ENCODE measurements at places on chromosomes 1 and 21.

DNA sequence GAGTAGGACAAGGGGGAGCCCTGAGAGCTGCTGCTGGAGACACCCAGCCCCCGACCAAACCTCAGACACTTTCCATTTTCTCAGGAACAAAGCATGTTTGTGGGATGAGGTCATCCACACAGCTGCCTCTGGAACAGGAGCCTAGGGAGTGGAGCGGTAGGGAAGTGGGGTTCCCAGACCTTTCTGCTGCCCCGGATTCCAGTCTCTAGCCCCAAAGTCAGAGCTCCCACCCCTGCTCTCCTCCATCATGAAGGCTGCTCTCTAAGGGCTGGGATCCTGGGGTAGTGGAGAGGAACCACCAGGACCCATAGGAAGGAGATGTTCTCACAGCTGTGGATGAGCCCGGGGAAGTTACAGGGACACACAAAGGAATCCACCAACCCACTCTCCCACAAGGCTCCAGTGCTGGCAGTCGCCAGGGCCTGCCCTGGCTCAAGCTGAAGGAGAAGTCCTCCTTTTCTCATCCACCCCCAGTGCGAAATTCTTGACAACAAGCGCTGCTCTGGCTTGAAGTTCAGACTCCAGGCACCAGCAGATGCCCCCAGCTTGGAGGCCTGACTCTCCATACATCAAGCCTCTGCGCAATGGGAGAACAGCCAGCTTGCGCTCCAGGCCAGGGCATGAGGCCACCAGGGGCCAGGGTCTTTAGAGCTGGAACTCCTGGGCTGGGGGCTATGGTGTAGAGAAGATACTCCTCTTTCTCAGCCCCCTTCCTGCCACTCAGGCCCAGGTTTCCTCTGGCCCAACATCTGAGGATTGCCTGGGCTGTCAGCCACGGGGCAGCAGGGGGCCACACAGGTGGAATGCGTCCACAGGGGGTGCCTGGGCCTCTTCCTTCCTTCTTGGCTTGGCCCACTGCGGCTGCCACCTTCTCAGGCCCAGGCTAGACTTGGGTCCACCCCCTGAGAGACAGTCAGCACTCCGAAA is 4.5 kb downstream of the FHL3 start:
- no peak for DNase-seq

GRCh38 chr1:174007851-174008250 is 14.3 kb downstream of the RC3H1 start:
- DNase-seq = no peak

DNA sequence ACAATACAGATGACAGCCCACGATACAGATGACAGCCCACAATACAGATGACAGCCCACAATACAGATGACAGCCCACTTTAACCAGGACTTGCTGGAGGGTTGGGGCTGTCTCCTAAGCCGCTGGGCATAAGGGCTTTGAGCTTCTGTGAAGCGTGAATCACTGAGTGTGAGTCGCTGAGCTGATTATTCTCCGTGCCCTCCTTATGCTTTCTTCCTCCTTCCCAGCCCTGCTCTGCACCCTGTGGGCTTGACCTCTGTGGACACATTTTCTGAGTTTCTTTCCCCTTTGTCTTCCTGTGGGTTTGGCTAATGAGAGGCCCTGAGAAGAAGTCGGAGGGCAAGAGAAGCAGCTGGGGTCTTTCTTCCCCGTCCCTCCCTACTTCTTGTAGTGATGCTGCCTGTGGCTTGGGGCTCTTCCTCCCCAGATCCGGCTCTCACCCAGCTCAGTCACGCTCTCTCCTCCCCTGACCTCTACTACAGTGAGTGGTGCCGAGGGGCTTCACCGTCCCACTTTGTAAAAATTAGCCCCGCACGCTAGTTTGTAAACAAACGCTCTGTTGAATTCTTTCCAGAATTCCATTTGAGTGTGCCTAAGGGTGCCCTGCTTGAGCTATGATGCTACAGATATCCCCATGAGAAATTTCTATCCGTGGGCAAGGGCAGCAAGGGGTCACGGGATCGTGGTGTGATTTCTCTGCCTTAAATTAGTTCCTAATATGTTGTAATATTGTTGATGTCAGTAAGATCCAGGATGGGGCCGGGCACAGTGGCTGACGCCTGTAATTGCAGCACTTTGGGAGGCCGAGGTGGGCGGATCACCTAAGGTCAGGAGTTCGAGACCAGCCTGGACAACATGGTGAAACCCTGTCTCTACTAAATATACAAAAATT is 46.4 kb upstream of the SOD1 start:
- no peak for DNase-seq

DNA sequence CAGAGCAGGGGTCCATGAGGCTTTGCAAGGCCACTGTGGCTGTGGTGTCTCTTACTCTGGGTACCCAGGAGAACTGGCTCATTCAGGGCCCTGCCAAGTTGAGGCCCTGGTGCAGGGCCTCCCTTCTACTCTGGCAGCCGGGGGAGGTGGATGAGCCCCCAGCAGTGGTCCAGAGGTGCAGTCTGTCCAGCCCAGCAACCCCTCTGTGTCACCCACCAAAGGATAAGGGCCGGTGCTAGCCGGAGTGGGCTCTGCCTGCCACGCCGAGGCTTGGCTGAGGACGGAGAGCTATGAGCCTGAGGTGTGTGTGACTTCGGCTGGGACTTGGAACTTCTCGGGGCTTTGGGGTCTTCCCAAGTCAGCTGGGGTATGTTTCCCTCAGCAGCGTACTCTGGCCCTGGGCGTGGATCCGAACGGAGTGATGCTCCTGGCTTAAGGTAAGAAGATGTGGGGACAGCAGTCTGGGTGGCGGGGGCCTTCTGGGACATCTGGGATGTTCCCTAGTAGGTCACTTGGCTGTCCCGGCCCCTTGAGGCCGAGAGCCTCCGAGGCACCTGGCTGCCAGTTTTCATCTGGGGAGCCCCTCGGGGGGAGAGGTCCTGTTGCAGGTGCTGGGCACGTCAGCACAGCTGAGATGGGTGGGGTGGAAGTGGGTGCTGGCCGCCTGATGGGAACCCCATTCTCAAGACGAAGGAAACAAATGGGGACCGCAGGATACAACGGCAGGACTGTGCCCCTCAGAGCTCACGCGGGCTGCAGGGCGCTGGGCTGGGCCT is 25.9 kb downstream of the RUNX3 start:
- DNase-seq = no peak

GRCh38 chr1:247833601-247834000 is 8.1 kb downstream of the OR11L1 start:
- no peak for DNase-seq

GRCh38 chr1:12616709-12617373 is 1.2 kb downstream of the DHRS3 start:
- DNase-seq = no peak

GRCh38 chr1:209862391-209863356 is 34.9 kb downstream of the UTP25 start:
- no peak for DNase-seq

DNA sequence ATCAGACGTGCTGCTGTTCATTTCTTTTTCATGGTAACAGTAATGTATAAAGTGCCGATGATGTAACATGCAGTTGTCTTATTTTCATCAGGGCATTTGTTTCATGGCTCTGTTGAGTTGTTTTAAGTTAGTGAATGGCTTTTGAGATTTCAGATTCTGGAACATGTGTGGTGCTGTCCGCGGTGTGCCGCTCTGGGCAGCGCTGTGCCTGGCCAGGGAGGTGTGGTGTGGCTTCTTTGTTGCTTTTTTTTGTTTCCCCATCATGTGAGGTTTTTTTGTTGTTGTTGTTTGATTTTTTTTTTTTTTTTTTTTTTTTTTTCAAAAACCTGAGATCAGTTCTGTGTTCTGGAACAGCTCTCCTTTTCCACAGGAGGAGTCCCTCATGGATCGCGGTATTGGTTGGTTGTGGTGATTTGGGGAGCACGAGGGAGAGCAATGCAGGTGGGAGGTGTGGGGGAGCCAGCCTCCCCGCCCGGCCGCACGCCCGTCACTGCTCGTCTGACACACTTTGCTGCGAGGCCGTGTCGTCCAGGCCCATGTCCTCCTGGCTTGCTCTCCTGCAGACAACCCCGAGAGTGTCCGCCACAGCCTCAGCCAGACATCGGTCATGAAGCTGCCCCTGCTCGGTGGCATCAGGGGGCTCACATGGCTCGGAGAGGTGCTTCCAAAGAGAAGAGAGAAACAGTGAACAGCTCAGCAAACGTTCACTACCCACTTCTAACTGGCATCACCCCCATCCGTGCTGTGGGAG is 33.6 kb downstream of the NTPCR start:
- no peak for DNase-seq

DNA sequence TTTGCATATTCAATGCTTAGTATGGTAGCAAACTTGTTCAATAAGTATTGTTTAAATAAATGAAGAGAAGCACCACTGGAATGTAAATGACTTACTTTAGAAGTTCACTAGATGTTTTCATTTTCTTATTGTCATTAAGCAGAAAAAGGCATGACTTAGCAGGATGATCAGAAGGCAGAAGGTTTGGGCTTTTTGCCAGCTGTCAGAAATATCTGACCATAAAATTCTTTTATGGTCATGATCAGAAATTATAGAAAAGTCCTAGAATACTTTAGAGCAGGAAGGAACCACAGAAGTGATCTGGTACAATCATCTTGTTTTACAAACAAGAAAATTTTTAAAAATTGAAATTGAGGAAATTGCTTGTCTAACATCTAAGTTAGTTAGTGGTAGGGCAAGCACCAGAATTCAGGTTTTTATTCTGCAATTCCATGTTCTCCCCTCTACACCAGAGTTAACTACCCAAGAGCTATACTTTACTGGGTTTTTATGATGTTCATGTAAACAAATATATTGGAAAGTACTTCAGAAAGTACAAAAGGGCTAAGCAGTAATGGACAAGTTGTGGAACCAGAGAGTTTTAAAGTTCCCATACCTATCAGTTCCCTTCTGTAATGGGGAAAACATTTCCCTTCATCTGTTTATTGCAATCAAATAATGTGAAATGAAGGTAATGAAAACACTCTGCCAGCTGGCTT is 10.1 kb downstream of the FMO5 start:
- no peak for DNase-seq

DNA sequence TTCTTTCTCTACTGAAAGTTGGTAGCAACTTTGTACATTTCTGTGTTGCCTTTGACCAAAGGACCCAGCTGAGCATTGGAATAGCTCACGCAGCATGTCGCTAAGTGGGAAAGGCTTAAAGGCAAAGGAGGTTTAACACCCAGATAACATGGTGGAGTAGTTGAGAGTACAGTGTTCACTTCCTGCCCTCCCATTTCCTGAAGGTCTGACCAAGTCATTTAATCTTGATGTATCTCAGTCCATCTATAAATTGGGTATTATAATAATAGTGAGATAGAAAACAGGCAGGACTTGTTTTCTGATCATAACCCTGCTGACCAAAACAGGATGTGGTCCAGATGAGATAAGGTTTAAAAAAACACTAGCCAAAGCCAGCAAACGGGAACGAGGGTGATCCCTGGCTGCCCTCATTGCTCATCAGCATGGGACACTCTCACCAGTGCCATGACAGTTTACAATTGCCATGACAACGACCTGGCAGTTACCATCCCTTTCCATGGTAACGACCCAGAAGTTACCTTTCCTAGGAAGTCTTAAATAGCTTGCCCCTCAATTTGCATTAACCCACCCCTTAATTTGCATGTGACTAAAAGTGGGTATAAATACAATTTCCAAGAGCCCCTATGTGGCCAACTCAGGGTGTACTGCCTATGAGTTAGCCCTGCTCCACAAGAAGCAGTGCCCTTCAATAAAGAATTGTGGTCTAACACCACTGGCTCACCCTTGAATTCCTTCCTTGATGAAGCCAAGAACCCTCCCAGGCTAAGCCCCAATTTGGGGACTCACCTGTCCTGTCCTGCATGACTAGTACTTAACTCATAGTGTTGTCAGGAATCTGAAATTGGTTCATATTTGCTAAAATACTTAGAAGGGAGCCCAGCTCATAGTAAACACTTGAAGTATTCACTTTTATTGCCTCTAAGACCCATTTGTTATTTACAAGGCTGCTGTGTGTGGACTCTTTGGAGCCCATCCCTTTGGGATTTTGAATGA is 28.4 kb upstream of the FHAD1 start:
- DNase-seq = no peak

DNA sequence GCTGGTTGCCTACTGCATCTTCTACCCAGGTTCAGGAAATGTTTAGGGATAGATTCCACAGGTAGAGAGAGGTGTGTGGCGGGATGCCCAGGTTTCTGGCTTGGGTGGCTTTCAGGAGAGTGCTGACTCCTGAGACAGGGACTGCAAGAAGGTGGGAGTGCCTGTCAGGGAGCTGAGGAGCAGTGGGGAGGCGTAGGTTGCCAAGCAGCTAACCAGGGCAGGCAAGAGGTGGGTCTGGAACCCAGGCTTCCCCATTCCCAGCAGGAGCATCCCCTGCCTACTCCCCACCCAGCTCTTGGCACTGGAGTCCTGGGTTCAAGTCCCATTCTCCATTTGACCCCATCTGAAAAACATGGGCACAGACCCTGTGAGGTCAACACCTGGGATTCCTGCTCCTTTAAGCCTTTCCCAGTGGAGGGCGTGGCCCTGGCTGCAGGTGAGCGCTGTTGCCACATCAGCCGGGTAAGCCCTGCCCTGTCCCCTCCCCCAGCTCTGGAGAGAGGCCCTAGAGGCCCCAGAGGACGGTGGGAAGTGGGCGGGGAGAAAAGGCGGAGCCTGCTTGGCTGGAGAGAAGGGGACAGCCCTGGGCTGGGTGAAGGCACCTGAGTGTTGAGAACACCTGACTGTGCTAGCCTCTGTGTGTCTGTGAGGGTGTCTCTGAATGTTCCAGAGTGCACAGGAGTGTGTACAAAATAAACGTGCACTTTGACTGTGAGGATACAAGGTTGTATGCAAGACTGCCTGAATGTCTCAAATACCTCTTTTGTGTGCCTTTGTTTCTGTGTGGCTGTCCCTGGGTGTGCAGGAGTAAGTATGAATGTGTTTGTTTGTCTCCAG is 14.0 kb upstream of the SYNC start:
- DNase-seq = peak; percentile 70

- no peak for DNase-seq
Measured at GRCh38 chr1:147771226-147772125, 11.1 kb upstream of the GJA5 start.

DNA sequence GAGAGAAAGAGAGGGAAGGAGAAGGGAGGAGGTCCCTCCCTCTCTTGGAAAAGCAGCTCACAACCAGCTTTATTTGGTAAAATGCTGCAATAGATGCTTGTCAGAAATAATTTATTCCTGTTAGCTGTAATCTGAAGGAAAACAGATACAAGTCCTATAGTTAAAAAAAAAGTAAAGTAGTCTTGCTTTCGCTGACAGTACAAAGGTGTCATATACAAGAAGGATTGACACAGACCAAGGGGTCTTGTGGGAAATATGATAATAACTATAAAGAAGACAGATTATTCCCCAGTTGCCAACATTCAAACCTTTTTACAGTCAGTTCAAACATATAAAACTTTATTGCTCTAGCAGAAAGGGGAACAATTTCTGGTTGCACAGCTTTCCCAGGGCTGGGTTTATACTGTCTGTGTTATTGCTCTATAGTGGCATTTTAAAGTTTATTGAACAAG is 145.0 kb downstream of the PBX1 start:
- no peak for DNase-seq

- DNase-seq = no peak
Measured at GRCh38 chr1:32972814-32973428, 8.3 kb upstream of the RNF19B start.

- DNase-seq = no peak
Measured at GRCh38 chr1:78426408-78426807, 64.4 kb upstream of the PTGFR start.

- DNase-seq = no peak
Measured at GRCh38 chr1:53361541-53361961, 33.7 kb upstream of the LRP8 start.

All from cortex of kidney (tissue), 1 donor.